Ovary (tissue), 10 donors: ENCODE measurements at places on chromosomes 2 and 18.
A peak's percentile ranks its signal among the peaks of the same experiment; 100 is the strongest.

GRCh38 chr2:134570676-134571075, 148.1 kb downstream of the TMEM163 start:
- no peak for DNase-seq

DNA sequence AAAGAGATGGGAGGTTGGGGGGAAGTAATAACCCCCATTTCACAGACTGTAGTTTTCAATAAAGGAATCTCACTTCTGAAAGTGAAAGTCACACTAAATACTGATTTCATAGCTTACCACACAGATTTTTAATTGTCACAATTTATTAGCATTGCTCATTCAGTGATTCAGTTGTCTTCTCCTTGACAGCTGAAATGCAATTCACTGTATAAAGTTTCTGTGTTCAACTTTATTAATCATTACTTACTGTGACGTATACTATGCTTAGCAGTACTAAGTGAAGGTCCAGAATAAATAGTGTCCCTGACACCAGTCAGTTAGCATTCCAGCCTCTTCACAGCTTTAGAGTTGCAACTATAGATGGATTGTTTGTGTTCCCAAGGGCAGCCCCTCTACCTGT, 324.1 kb upstream of the CRIM1 start:
- no peak for DNase-seq

DNA sequence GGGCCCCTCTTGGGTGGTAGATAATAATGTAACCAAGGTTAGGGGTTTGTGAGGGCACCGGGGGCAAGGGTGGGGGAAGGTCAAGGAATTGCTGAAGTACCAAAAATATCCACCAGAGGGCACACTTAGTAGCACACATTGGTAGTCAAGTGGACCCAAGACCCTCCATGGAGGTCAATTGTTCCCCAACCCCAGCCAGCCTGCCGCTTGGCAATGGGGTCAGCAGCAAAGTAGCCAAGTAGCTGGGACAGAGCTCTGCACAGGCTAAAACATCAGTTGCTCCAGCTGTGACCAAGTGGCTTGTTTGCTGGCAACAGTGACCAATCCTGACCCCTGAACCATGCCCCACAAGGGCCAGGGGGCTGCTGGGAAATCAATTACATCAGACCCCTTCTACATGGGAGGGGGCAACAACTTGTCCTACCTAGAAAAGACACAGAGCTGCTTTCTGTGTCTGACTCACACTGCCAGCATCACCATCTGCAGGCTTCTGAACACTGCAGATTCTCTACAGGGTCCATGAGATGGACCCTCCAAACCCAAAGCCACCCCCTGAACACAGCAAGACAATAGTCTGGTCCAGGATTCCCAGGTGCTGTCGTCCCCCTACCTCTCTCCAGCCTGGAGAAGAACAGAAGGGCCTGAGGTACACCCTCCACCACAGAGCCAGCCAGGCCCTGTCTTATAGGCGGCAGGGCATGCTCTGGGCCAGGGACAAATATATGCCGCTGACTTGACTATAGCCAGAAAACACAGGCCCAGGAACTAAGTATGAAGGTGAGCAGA, 76.0 kb downstream of the EMX1 start:
- DNase-seq = peak; percentile 23

DNA sequence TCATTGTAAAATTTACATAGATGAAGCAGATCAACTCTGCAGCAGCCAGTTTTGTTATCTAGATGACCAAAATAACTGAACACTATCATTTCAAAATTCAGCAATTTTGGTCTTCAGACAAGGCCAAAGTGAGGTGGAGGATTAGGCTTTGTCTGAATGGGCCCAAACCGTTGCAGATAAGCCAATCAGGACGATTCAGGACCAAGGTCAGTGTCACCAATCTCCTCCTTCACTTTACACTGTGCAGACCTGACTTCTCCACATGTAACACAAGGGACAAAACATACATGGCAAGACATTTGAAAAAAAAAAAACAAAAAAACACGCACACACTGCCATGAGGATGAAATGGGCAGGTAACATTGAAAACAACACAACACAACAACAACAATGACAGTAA, 211.2 kb downstream of the NAPG start:
- no peak for DNase-seq

DNA sequence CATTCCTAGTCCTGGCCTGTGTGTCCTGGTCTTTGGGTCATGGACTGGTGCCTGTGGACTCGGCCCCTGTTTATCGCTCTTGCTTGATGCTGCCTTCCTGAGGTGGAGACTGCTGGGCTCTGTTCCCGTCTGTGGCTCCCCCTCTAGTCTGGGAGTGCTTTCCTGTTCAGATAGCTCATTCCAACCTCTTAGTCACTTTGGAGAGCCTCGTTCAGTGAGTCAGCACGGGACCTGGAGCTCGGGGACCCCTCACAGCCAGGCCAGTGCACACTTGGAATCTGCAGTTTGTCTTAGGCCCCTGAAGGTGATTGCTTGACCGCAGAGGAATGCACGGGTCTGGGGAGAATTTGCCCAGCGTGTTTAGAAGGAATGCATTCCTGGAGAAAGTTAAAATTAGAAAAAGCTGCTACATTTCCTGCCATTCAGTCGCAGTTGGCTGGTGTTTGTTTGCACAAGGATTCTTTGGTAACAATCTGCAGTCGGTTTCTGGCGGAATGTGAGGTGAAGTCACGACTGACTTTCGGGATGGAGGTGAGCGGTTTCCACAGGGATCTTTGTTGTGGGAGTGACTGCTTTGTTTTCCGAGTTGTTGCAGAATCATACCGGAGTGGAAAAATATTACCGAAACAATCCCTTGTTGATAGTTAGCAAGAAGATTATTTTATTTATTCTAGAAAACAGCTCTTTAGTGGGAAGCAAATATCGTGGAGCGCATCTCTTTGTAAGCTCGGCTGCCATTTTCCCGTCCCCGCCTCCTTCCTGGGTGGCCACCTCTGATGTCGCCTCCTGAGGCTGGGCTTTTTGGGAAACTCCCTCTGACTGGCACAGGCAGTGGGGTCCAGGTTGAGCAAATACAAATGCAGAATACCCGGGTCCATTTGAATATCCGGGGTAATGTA, 29.6 kb downstream of the SH3BP4 start:
- DNase-seq = peak; percentile 48

GRCh38 chr2:20507166-20507692, 60.4 kb downstream of the RHOB start:
- DNase-seq = no peak

DNA sequence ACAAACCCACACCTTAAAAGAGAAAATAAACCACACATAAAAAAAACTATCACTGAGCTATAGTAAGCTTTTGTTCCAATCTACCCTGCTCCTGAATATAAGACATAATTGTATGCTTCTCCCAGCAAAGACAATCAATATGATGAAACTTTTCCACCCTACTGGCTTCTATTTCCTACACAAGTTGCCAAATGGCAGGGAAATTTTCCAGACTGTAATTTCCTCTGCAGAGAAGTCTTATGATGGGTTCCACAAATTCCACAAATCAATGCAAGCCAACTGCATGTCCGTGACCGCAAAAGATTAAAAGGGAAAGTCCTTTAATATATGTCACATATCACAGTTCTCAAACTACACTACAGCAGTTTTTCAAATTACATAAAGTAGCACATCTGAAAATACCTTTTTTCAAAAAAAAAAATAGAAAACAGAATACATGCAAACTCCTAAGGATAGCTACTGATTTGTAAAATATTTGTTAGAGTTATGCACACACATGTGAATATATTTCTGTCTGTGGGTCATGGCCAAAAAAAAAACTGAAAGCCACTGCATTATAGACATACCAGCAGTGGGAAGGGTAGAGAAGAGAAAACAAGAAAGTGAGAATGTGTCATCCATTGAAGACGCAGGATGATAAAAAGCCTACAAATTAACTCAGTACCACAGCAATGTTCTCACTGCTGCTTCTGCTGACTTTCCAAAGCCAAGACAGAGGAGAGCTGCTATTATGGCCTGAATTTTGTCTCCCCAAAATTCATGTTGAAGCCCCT, 61.4 kb downstream of the RPL31 start:
- DNase-seq = no peak

GRCh38 chr2:103161456-103162289, 399.8 kb downstream of the TMEM182 start:
- no peak for DNase-seq

DNA sequence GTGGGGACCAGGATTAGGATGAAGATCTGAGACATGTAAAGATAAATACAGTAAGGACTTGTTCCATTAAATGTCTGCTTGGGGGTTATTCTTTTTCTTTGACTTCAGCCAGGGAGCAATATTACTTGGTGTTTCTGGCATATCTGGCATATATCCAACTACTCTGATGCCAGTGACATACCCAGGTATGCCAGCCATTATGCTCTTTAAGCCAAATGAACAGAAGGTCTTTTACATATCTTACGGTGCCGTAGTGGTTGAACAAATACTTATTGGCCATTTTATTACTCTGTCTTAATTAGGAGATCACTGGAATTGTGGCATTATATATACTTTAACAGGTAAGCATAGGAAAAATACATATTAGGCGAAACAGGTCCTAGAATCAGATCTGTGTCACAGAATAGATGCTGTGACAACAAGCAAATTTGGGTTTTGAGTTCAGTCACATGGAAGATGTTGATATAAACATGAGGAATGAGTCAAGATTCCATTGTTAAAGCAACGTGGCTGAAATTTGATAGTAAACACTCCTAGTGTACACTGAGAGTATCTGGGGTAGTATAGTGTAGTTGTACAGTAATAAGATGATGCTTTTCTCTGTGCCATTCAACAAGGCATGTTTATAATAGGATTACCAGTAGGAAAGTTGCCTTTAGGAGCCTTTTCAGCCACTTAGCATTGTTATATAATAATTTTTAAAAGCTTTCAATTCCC, 62.6 kb downstream of the KCTD18 start:
- no peak for DNase-seq

GRCh38 chr2:46601328-46601963, 122.1 kb downstream of the TMEM247 start:
- DNase-seq = no peak

GRCh38 chr2:85166021-85166420, 32.8 kb downstream of the TCF7L1 start:
- no peak for DNase-seq

GRCh38 chr2:71125506-71126294, 4.3 kb downstream of the MCEE start:
- DNase-seq = no peak

DNA sequence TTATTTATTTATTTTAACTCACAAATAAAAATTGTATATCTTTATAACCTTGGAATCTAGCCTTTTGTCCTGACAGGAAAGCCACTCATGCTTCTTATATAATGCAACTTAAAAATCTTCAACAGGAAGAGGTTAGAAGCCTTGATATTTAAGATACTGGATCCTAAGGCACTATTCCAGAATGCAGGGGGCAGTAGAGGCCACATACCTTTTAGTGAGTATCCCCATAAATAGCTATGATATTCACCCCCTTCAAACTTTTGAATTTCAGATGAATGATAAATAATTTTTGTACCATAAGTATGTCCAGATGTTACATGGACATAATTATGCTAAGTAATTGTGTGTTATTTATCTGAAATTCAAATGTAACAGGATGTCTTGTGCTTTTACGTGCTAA, 592.7 kb upstream of the VRK2 start:
- no peak for DNase-seq

GRCh38 chr2:46179037-46179621, 118.1 kb upstream of the EPAS1 start:
- DNase-seq = peak; percentile 79

- DNase-seq = no peak
These were observed 114.7 kb downstream of the MAP4K4 start for GRCh38 chr2:101812226-101812625.

DNA sequence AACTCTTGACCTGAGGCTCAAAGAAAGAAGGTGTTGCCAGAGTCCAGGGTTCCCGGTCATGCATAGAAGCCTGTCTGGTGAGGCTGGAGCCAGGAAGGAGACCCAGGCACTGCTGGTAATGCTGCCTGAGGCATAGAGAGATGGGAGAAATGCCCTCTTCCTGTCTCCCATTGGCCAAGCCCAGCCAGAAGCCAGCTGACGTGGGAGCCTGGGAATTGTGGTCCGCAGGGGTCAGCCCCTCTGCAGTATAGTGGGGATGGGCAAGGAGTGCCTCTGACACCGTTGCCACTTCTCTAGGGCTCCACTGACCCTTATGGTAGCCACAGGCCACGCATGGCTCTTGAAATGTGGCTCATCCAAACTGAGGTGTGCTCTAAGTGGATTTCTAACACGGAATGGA, 95.7 kb downstream of the CTIF start:
- no peak for DNase-seq

- no peak for DNase-seq
These were observed 891.6 kb upstream of the ZEB2 start for GRCh38 chr2:145411493-145411892.

DNA sequence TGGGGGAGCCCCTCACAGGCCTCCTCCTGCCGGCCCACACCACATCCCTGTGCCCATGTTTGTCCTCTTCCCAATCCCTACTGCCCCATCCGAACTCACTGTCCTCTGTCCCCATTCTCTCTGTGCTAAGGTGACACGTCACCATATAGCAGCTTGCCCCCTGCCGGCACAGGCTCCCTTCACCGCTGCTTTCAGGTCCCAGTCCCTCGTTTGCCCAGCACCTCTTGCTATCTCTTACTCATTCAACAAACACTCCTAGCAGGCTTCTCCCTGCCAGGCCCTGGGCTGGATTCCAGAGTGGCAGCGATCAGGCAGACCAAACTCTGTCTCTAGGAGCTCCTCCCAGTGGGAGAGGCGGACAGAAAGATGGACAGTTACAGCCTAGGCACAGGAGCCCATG, 74.3 kb downstream of the TFCP2L1 start:
- DNase-seq = no peak

- DNase-seq = no peak
These were observed 243.9 kb upstream of the LRRTM1 start for GRCh38 chr2:80548469-80548868.

DNA sequence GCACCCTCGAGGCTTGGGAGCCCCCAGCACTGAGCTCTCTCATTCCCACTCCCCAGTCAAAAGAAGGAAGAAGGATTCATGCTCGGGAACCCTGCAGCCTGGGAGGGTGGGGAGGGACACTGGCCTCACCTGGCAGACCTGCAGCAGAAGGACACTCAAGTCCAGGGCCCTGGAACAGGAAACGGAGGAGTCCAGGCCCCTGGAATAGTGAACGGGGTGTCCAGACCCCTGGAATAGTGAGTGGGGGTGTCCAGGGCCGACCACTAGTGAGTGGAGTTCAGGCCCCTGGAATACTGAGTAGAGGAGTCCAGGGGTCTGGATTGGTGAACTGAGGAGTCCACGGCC, 292.5 kb downstream of the NDUFA10 start:
- DNase-seq = no peak

GRCh38 chr18:5305835-5306234, 10.3 kb upstream of the ZBTB14 start:
- no peak for DNase-seq

DNA sequence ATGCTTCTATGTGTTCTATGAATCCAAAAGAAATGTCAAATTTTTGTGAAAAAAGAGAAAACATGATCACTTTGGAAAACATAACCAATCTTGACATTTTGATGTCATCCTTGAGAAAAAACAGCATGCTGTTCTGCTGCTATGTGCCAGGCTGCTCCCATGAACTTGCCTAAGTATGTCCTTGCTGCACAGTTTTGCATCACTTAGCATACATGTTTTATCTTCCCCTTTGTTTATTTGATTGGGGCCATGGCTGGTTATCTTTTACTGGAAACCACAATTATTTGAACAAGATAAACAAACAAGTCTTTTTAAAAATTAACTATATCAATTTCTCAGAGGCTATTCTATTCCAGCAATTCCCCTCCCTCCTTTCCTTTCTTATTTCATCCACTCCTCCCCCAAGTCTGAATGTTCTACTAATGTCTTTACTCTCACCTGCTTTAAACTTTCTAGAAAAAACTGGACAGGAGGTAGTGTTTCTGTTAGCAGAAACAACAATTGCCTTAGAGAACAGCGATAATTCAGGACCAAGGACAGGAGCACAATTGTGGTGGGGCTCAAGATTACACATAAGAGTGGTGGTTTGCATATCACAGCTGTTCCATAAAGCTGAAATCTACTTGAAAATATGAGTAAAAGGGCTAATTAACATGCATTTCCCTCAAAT, 6.7 kb downstream of the AOX1 start:
- DNase-seq = no peak
